ENCODE measurements at places on chromosomes 12 and 14.
A peak's percentile ranks its signal among the peaks of the same experiment; 100 is the strongest.

DNA sequence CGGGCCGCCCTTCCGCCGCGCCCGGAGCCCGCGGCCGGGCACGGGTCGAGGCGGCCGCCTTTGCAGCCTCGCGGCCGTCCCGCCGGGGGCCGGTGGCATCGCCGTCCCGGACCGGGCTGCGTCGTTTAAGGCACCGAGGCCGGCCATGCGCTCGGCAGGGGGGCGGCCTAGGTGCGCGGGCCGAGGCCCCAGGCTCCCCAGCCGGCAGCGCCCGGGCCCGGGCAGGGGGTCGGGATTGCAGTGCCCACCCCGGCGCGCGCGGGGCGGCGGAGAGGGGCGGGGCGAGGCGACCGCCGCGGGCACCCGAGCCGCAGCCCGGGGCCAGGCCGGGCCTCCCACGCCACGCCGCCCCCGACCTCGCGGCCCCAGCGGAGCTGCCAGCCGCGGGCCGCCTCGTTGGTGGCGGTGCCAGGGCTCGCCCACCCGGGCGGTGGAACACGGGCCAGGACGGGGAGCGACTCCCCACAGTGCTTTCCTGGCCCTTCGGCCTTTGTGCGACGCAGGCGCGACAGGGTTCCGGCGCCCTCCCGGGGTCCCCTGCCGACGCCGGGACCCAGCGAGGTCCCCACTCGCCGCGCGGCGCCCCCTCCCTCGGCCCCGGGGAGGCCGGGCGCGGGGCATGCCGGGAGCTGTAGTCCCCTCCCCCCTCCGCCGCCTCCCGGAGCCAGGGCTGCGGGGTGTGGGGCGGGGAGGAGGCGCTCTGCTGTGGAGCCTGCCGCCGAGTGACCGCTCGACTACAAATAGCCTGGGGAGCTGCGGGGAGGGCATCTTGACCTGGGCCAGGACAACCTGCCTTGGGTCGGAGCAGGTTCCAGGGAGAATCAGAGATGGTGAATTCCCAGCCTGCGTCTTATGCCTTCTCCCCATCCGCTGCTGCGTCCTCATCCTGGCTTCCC, 769 bp downstream of the FKBP4 start:
- DNase-seq, result peak; percentile 78

DNA sequence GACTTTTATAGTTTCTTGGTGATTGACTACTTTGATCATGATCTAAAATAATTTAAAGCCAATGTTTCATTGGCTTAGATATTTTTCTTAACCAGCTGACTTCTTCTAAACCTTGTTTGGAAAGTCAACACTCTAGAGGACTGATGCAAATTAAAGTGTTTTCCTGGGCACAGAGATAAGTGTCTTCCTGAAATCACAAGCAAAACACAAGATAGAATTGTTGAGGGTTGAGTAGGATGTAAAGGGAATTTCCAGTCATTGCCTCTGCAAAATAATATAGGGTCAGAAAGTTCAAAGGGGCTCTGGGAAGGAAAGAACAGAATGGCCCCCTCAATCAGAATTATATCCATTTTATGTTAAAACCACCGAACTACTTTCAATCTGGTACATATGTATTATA, 156.3 kb upstream of the LRIG3 start:
- DNase-seq, result no peak

DNA sequence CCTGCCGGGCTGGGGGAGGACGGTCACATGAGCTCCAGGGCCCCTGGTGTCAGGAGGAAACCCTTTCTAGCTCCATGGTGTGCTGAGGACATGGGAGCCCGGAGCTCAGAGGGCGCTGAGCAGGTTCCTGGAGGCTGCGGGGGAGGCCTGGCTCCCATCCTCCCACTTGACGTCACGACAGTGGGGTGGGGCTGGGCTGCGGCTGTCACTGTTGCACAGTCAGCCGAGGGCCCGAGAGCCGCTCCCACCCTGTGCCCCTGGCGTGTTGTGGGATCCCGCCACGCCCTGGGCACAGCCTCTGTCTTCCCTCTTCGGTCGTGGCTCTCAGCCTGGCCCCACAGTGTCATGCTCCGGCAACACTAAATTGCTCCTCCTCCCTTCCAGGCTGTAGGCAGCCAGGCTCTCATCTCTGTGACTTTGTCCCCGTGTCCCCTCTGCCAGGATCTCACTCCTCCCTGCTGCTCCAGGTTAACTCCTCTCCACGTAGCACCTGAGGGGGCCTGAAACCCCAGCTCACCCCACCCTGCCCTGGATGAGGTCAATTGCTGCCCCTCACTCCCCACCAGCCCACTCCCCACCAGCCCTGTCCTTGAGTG, 33.0 kb downstream of the BEGAIN start:
- DNase-seq, result peak; percentile 27

DNA sequence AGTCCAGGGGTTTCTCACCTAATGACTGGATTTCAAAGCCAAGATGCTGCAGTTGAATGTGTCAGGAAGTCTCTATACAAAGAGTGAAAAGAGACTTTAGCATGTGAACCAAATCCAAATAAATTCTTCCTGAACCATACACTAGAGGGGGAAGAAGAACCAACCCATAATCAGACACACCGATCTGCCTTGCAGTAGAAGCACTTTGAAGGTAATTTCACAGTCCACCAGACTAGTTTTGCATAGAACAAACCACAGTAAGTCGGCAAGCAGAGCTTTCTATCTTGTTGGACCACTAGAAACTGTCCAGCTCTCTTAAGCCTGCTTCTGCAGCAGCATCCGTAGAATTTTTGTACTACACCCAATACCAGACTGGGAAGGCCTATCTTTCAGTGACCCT, 39.3 kb downstream of the FIGNL2 start:
- no peak for DNase-seq

DNA sequence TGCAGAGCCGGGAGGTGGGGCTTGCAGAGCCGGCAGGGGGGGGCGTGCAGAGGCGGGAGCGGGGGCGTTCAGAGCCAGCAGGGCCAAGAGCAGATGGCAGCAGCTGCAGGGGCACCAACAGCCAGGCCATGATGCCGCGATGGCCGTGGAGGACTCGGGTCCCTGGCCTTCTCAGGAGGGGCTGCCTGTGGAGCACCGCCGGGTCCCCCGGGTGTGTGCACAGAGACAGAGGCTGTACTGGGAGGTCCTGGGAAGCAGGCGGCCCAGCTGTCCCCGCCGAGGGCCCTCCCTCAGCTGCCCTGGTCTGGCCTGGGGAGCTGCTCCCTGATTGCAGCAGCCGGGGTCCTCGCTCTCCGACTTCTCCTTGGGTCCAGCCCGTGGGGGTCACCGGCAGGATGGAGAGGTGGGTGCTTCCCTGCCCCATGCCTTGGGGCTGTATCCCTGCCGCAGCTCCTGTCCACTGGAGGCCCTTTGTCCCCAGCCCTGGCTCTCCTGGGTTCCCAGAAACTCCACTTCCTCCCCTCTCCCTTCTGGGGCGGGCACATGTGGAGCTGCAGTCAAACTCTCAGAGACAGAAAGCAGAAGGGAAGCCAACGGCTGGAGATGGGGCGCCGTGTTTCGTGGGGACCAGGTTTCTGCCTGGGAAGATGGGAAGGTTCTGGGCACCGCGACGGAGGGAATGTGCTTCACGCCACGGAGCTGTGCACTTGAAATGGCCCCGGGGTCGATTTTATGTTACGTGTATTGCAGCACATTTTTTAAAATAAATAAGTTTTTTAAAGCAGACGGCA, 75.8 kb upstream of the GALNT9 start:
- no peak for DNase-seq

GRCh38 chr12:12804432-12804886, 8.7 kb upstream of the DDX47 start:
- DNase-seq, result no peak

GRCh38 chr12:41612892-41613557, 424.9 kb downstream of the PDZRN4 start:
- DNase-seq, result no peak

- no peak for DNase-seq
Observed at GRCh38 chr14:90061685-90062126, at the start of gene KCNK13. TSS of gene KCNK13 (plus strand) at chr14:90061994. CDS start at chr14:90062206, 212 bp downstream.
